Smooth muscle cell of trachea (primary cell): ENCODE measurements at places on chromosomes 7 and 10. TPM values are rescaled to one million over a fixed set of nuclear protein-coding genes. Genes with fewer than 3 reads are reported as not detected.

The PTPN20 gene
- total RNA-seq: 0.33 and 0.73 TPM in 2 replicates

The SYNPO2L gene
- not detected in 2 replicates for total RNA-seq

The OR9A2 gene
- not detected in 2 replicates for total RNA-seq

The RNLS gene
- total RNA-seq: 21.7 and 32.7 TPM in 2 replicates

The PILRA gene
- total RNA-seq: 0.15 and 0.50 TPM in 2 replicates

The PON3 gene
- not detected in 2 replicates for total RNA-seq

The PRSS37 gene
- total RNA-seq: not detected in 2 replicates

The LLCFC1 gene
- not detected in 2 replicates for total RNA-seq

The HOXA7 gene
- total RNA-seq: not detected in 2 replicates

The TMEM140 gene
- total RNA-seq: 14.1 and 30.1 TPM in 2 replicates
